ENCODE measurements at places on chromosomes 12 and 14.

DNA sequence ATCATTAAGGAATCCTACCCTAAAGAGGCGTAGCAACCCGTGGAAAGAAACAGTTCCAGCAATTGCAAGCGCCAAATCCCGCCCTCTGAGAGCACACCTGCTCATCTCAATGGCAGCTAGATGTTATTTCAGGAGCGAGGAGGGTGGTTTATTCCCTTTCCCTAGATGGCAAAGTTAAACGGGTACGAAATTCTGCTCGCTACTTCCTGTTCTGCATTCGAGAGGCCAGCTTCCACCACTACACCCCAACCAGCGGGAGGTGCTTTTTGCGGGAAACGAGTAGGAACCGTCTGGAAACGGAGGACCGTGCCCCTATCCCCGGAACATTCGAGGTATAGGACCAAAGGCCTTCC, 536 bp downstream of the VPS29 start:
- no peak for DNase-seq

DNA sequence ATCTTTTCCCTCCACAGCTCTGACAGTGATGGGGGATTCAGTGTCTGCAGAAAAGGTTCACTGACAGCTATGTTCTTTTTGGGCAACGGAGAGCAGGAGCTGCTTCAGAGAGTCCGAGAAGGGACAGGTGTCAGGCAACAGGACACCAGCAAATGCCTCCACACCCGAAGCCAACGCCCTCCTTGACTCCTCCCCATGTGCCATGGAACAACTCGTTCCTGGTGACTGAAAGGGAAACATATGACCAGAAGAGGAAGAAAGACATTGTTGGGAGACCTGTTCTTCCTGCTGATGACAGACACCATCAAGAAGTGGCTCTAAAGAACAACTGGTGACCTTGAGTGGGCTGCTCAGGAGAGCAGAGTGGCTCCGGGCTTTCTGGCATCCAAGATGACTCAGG, 172.3 kb upstream of the NOS1 start:
- DNase-seq, result no peak

GRCh38 chr12:110599334-110599733, 14.6 kb upstream of the TCTN1 start:
- DNase-seq, result no peak

DNA sequence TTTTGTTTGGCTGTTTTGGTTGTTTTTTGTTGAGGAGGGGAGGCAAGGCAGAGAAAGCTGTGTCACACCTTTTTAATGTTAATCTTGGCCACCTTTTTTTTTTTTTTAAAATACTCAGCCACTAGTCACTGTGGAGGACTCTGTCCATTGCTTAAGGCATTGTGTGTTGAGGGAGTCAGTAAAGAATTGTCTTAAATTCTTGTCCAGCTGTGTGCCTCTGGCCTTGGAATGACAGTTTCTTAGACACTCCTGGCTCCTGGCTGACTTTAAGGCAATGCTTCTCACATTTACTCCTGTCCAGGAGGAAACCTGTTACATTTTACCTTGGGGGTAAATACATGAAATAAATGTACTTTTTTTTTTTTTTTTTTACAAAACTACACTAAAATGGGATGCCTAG, 18.1 kb upstream of the SMCO2 start:
- no peak for DNase-seq

GRCh38 chr14:29454026-29454693, 473.5 kb downstream of the PRKD1 start:
- DNase-seq, result no peak

DNA sequence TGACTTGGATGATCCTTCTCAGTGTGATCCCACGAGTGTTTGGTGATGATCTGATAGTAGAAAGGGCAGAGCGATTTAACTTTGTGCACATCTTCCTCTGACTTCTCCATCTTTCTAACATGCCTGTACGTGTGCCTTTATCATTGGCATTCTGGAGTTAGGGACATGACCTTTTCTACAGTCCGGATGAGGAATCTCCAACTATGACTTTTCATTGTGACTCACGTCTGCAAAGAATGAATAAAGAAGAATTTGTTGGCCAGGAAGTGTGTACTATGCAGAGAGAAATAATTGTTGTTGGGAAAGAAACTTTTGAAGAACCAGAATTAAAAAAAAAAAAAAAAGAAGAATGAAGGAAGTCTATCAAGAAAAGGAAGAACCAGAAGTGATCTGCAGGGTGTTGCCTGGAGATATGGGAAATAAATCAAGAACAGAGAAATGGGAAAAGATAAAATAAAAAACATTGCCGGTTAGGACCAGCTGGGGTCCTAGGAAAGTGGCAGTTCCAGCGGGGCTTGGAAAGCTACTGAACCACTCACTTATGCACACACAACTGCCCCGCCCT, 25.3 kb downstream of the PPFIBP1 start:
- peak; percentile 82 for DNase-seq

- peak; percentile 92 for DNase-seq
These were observed 6.6 kb downstream of the POMT2 start for GRCh38 chr14:77314043-77314442.

DNA sequence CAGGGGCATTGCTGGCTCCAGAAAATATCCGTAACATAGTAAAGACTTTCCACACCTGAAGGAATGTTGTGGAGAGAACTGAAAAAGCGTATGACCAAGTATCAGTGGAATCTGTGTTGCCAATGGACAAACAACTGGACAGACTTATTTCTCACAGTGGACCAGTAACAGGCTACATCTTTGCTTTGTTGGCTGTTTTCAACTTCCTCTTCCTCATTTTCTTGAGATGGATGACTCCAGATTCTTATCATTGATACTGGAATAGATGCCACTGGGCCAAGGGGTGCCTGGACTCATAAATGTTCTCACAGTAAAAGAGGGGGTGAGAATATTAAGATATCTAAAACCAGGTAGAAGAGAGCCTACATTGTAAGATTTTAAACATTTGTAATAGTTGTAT, 6.4 kb downstream of the GAS2L3 start:
- DNase-seq, result no peak

GRCh38 chr12:115440438-115440837, 756.5 kb upstream of the TBX3 start:
- DNase-seq, result no peak

DNA sequence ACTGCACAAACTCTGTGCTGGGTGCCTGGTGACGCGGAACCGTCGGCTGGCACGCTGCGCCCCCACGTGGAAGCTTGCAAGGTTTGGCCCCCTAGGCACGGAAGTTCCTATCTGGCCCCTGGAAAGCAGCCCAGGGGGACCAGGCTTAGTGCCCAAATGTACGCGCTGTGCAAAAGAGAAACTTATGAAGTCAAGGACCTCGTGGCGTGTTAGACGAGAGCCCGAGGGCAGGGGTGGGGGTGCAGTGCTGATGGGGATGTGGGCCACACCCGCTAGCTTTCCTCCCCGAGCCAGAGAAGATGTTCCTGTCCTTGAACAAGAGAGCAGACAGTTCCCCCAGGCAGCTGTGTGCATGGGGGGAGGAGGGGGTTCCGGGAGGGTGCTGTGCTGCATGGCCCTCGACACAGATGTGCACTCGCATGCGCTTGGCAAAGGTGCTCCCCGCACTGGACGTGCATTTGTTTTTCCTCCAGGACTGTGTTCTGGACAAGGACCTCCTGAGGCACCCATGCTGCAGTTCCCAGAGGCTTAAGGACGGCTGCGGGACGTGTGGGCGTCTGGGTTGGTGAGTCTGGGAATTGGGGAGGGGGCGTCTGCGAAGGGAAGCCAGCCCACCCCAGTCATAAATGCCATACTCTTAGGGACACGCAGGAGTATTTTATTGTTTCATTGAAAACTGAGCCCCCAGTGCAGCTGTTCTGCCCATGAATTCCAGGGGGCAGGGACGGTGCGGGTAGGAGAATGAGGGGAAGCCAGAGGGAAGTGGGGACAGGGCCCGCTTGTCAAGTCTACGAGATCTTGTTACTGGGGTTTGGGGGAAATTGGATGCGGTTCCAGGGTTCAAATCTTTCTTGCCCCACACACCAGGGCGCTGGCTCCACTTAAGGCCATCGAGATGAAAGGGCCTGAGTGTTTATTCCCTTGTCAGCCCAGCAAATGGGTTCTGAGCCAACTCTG, 80.0 kb downstream of the NTF3 start:
- peak; percentile 27 for DNase-seq

- DNase-seq, result no peak
These were observed 80.3 kb downstream of the PAPOLA start for GRCh38 chr14:96582411-96582961.

DNA sequence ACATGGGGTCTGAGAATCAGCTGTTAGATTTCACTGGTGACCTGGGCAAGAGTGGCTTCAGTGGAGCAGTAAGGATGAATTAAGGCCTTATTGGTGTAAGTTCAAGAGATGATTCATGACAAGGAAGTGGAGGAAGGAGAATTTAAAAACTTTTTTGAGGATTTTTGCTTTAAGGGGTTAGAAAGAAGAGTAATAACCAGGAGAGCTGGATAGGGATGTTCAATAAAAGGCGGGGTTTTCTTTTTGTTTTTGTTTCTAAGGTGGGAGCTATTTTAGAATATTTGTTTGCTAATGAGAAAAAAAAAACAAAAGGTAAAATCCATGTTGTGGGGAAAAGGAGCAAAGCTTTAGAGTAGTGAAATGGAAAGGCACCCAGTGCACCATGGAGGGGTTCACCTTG, 15.2 kb upstream of the TUBA1B start:
- DNase-seq, result no peak

DNA sequence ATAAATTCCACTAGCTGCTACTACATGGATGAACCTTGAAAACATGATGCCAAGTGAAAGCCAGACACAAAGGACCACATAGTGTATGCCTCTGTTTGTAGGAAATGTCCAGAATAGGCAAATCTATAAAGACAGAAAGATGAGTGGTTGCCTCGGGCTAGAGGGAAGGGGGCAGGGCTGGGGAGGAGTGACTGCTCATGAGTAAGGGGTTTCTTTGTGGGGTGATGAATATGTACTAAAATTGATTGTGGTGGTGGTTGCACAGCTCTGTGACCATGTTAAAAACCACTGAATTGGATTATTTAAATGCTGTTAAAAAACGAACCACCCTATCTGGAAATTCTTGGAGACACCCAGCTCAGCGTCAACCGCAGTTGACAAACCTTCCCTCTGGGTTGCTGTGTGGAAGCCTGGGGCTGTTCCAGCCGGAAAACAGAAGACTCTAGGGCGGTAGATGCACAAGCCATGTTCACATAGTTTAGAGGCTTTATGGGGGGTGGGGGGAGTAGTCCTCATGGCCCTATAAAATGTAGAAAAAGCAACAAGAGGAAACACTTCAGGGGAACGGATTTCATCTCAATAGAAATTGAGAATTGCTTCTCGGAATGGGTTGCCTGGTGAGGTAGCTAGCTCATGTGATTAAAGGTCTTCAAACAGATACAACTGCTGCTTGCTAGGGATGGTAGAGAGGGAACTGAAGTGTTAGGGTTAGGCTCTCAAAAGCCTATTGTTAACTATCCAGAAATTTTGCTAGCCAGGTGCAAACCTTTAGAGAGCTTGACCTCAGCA, 29.4 kb downstream of the RIN3 start:
- peak; percentile 79 for DNase-seq

- DNase-seq, result peak; percentile 57
These were observed 43.1 kb downstream of the LLPH start for GRCh38 chr12:66087365-66087943.

GRCh38 chr12:123142921-123143735, 7.8 kb downstream of the PITPNM2 start:
- no peak for DNase-seq

DNA sequence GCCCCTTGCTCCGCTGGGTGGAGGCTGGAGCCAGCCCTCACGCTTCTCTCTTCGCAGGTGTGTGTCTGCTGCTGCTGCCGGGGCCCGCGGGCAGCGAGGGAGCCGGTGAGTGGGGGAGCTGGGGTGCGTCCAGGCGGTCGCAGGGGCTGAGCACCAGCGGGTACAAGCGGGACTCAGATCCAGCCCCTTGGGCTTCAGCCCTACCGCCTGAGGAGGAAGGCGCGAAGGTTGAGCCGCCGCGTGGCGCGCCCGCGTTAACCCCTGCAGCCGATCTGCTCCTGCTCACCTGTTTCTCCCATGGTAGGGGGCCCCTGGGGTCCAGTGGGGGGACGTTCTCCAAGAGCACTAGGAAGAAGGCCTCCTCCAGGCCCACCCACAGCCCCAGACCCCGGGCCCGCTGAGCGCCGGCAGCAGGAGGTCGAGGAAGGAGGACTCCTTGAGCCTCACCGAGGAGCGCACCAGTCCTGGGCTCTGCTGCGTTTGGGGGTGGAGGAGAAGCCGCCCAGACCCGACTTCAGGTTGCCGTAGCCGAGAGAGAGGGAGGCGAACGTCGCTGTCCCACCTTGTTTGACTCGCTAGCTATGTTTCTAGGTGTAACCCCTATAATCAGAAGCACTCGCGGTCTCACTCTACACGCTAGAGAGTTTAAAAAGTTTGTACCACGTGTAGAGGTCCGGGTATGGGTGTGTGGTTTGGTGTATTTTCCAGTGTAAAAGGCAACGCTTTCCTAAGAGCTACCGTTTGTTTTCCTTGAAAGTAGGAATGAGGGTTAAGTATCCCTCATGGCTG, 834 bp downstream of the COCH start:
- DNase-seq, result no peak

DNA sequence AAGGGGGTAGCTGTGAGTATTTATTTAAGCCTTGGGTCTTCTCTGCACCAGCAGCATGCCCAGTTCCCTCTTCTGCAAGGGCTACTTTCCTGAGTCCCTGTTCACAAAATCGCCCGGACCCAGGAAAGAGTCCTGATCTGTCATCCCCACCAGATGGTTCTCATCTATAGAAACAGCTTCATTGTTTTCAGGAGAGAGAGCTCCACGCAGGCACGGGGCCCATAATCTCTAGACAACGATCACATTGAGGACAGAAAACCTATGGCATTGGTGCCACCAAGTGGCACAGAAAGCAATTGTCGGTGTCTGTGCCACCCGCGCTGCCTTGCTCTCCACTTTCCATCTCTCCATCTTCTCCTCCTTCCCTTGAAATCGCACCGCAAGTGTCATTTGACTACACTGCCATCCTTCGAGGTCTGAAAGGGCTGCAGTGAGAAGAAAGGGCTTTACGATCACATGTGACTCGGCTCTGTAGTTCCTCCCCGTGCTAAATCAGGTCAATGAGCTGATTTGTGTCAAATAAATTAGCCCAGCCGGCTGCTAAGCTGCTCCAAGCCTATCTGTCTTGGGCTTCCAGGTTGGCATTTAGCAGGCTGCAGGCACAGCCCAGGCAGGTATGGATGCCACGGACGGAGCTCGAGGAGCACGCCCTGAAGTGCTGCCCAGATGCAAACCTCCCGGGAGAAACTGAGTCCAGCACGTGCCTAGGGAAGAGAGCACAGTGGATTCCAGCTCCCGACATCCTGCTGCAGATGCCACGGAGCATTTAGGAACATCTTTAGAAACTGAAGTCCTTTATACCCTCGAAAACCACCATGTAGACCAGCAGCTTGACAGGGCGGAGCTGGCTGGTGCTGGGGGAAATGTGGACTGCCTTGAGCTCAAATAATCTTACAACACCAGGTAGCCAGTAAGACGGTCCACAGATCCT, 28.8 kb downstream of the SPRING1 start:
- DNase-seq, result peak; percentile 81

GRCh38 chr12:80269803-80270552, 170.6 kb downstream of the OTOGL start:
- peak; percentile 29 for DNase-seq

DNA sequence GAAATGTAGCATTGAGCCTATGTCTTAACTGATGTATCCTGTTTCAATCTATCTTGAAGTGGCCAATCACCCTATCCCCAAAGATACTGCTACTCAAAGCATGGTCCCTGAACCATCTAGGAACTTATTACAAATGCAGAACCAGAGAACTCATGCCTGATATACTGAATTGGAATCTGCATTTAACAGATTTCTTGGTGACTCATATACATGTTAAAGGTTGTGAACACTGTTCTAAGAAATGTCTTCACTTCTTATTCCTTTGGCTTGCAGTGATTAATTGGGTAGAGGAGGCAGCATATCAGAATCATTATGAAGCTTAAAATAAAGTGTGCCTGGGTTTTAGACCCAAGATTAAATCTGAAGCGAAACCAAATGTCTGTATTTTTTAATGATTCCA, 795.6 kb downstream of the DIO2 start:
- no peak for DNase-seq
